Stimulated activated CD8-positive, alpha-beta memory T cell treated with anti-CD3 and anti-CD28 coated beads, Interleukin-7, amount 100 ng/mL, for 4 hours (primary cell): ENCODE measurements at places on chromosomes 12 and 14.

DNA sequence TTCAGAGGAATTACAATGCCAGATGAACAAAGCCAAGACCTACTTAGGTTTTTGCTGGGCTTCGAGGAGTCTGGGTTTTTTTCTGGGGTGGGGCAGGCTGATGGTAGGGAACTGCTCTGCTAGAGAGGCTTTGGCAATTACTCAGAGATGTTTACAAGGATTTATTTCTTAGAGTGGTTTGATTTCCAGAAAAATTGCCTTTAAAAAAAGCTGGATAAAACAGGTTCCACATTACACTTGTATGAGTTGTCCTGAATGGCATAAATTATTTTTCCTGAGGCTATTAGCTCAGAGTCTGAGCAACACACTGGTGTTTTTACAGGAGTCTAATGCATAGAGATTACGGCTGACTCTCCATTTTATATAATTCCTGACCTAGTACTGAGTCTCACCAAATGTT, 118.5 kb upstream of the FRMD6 start:
- no peak for DNase-seq

GRCh38 chr12:40110586-40110985, 4.7 kb upstream of the SLC2A13 start:
- DNase-seq = no peak

DNA sequence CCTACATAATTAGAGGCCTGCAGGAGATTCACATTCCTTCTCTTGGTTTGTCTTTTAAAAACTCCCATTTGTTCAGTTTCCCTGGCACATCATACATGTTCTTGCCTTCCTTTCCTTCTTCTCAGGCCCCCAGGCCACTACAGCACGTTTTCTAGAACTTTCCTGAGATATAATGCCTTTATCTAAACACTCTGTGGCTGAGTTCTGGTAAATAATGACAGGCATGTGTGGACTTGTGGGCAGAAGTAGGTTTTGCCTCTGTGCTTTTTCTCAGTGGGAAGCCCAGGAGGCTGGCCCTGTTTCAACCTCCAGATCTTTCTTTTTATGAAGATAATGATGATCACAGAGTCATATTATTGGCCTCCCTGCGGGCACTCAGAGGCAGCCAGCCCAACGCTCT, 117.2 kb downstream of the TMX1 start:
- no peak for DNase-seq

DNA sequence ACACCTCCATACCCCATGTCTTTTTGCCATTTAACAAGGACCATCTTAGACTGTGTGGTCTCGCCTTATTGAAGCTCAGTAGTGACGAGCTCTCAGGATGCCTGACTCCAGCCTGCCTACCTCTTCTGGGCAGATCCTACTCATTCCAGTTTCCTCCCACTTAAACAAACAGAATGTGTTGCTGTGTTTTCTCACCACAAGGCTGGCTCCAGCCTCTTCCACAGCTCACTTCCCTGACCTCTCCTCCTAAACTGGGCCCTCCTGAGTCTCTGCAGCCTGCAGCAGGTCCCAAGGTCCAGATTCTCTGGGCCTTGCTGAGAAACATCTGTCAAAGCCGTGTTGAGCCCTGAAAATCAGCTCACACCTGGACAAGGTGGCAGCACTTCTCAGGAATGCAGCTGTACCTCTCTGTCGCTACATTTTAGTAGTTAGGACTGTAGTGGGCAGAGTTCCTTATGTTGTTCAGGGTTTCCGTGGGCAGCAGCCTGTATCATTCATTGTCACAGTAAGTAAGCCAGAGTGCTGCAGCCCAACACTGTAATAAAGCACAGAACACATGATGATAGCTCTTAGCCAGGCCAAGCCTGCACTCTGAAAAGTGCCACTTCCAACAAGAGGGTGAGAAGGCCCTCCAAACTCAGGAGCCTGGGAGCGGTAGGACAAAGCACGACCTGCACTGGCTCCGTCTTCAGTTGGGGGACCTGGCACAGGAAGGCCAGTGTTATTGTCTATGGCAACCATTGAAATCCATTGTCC, 68.5 kb downstream of the NKX2-1 start:
- DNase-seq = no peak

DNA sequence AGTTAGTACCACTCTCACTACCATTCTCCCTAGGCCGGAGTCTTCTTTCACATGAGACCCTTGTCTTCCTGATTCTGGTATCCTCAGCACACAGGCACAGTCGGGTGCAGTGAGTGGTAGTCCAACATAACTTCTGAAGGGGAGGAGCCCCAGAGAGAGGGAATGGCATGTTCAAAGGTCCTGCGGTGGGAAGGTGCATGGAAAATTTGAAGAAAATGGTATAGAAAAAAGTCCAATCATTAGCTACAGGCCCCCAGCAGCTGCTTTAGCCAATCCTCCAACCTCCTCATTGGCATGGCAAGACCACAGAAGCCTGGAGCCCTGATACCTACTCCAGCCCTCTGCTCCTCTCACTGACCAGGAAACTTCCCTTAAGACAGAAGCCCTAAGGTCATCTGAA, 96.6 kb downstream of the ZFP36L1 start:
- DNase-seq = no peak

DNA sequence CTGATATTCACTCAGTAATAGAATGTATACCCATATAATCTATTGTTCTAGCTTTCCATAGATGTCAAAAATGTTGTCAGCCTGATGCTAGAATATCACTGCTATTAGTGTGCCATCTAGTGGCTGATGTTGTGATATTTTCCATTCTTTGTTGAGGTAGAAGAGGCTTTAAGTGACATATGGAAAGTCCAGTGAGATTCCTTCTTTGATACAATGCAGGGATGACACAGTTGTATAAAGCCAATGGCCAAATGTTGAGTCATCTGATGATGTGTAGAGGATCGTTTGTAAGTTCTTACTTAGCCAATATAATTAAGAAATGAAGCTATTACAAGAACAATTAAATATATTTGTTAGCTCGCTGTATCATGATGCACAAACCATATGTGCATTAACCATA, 58.1 kb upstream of the PCED1B start:
- DNase-seq = no peak

DNA sequence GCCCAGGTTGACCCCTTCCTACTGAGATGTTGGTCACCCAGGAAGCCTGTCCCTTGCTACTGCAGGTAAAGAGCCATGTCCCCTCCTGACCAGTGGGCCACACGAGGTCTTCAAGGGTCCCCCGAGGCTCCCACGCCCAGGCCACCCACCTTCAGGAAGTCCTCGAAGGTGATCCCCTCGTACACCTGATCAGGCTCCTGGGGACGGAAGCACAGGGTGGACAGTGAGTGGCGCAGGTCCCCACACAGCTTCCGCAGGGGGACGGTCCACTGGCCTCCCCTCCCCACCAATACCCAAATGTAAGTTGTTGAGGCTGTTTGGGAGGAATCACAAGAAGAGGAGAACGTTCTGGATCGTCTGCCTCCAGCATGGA, 57.4 kb downstream of the TESC start:
- DNase-seq = no peak

GRCh38 chr12:122975790-122976647, 975 bp downstream of the OGFOD2 start:
- no peak for DNase-seq

- DNase-seq = no peak
These were observed 29.7 kb downstream of the SFSWAP start for GRCh38 chr12:131740626-131741025.

DNA sequence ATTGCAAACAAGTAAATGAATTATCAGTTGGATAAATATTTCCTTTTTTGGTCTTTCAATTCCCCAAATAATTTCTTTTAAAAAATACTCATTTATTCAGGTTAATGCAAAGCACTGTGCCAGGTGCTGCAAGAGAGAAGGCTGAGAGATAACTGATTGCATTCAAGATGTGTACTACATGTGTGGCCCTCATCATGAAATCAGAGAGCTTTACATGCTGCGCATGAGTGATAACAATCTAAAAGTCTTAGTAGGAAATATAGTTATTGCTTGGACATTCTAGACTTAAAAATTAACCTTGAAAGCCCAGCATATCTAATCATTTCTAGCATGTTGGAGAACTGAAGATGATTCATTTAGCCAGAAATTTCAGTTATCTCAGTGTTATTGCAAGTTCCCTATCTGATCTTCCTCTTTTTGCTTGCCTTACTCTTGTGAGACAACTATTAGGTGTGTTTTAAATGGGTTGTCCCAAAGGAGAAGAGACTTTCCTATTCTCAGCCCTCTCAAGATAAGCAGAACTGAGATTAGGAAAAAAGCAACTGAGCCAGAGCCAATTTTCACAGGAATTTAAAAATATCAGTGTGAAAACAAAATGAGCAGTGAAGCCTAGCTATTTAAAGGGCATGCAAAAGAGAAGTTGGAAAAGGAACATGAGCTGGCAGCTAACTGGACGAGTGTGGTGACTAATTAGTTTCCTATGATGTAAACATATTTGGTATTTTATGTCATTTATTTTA, 60.9 kb downstream of the PLEKHA5 start:
- DNase-seq = no peak

DNA sequence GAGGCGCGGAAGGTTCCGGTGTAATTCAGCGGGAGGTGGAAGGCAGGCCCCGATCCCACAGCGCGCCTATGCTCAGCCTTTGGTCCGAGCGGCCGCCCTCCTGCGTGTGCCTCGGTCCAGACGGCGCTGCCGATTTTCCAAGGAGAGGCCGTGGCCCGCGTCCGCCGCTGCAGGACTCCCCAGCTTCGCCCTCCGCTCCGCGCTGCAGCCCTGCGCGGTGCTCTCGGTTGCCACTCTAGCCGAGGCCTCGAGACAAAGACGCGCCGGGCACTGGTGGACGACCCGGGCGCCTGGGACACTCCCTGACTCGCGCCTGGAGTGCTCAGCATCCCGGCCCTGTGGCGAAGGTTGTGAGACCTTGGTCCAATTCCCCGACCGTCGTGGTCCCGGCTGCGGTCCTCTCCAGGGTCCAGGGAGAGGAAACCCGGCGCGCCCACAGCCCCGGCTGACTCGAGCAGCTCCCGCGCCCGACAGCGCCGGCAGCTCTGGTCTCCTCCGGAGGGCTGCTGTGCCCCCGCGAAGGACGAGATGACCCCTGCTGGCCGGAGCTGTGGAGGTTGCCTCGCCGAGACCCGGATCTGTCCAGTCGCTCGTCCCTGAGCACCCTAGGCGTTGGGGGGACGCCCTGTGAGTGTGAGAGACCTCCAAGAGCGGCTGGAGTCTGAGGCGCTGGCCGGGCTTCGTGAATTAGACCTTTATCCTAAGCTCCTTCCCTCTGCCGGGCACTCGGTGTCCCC, 6.5 kb downstream of the HOXC12 start:
- no peak for DNase-seq
